ENCODE measurements at places on chromosomes 13 and 19.

DNA sequence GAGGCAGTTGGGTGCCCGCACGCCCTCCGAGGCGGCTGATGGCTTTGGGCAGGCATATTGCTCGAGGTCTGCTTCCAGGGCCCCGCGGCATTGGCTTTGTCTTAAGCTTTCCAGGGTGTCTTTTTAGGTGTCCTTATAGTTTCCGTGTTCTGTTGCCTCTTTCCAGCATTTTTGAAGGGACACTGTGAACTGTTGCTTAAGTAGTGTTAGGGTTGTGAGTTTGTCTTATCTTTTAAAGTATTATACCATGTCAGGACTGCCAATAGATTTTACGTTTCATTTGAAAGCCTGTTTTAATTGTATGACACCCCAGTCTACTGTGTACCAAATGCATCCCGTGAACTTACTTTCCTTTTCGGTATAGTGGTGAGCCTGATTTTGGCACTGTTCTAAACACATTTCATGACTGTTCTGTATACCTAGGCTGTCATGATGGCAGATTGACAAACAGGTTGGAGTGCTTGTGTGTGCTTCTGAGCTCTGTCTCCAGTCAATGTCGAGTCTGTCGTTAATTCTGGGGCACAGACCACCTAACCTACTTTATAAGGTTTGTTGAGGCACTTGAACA is 656 bp downstream of the PCCA start:
- peak; percentile 33 for DNase-seq
- no peaks in the 10 kb centered on the region for H3K27me3 ChIP-seq
- H3K4me3 ChIP-seq: peak overlapping the region; percentile 97
- H3K4me1 ChIP-seq: peaks cover 41% of the 10 kb centered on the region
- H3K27ac ChIP-seq: peak overlapping the region; percentile 86

DNA sequence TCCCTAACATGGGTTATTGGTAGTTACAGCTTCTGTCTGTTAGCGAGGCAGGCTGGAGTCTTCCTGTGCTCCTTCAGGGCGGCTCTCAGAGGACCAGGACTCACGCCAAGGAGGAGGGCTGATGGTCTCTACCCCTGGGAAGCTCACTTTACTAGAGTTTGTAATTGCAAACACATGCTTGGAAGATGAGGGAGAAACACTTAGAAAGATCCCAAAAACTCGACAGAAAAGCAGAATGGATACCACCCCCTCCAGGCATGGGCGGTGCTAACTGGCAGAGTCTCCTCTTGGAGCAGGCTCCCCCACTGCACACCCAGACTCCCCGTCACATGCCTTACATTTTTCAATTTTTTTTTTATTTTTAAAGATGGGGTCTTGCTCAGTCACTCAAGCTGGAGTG is 62.0 kb downstream of the PARP4 start:
- no peak for DNase-seq
- H3K4me1 ChIP-seq: no peaks in the 10 kb centered on the region
- no peaks in the 10 kb centered on the region for H3K27me3 ChIP-seq
- no peak overlapping the region for H3K27ac ChIP-seq

DNA sequence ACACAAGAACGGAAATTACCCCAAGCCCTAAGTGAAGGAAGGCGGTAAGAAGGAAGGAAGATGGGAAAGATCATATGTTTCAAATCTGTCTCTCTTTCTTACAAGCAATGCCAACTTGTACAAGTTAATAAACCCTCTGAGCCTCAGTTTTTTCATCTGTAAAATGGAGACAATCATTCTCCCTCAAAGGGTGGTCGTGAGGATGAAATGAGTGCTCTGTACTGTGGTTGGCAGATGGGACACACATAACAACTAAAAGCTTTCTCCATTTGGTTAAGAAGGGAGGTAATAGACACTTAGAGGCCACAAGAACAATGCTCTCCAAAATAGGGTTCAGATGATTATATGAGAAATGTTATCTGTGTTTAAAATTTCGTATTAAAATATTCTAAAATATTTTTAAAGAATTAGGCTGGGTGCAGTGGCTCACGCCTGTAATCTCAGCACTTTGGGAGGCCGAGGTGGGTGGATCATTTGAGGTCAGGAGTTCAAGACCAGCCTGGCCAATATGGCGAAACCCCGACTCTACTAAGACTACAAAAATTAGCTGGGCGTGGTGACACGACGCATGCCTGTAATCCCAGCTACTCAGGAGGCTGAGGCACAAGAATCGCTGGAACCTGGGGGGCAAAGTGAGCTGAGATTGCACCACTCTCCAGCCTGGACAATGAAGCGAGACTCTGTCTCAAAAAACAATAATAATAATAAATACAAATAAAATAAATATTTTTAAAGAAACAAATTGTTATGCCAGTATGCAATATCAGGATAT is 89.7 kb downstream of the STARD13 start:
- no peak for DNase-seq
- no peaks in the 10 kb centered on the region for H3K36me3 ChIP-seq
- H3K4me1 ChIP-seq: no peaks in the 10 kb centered on the region

DNA sequence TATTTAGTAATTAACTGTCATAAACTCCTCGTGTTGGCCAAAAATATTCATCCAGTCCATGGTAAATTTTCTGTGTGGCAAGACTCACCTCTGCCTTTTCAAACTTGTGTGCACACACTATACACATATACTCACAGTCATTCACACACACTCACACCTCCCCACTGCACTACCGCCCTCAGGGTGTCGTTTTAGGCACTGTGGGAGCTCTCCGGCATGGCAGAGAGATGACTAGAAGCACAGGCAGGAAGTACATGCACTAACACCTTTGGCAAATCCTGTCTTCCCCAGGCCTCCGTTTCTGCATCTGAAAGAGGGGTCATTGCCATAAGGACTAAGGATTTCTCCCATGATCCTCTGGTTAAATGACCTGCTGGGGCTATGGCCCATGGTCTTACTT is 62.6 kb upstream of the FARP1 start:
- H3K27me3 ChIP-seq: peaks cover 12% of the 10 kb centered on the region
- H3K27ac ChIP-seq: no peak overlapping the region
- no peak for DNase-seq
- H3K4me3 ChIP-seq: no peak overlapping the region
- no peaks in the 10 kb centered on the region for H3K4me1 ChIP-seq

DNA sequence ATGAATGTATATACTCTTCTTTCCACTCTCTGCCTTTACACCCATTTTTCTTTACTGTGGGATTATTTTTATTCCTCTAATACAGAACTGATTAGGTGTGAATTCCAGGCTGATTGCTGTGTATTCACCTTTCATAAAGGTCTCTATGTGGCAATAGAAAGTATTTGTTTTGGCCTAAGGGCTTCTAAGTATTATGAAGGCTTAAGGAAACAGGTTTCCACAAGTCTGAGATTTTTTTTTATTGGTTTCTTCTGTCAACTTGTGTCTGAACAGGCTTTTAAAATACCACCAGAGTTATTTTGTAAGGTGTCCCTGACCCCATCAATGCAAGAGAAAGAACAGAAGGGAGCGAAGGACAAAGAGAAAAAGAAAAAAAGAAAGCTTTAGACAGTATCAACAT is 1102.0 kb upstream of the SPRY2 start:
- no peaks in the 10 kb centered on the region for H3K27me3 ChIP-seq
- H3K36me3 ChIP-seq: no peaks in the 10 kb centered on the region
- H3K27ac ChIP-seq: no peak overlapping the region
- H3K4me3 ChIP-seq: no peak overlapping the region
- no peak for DNase-seq

DNA sequence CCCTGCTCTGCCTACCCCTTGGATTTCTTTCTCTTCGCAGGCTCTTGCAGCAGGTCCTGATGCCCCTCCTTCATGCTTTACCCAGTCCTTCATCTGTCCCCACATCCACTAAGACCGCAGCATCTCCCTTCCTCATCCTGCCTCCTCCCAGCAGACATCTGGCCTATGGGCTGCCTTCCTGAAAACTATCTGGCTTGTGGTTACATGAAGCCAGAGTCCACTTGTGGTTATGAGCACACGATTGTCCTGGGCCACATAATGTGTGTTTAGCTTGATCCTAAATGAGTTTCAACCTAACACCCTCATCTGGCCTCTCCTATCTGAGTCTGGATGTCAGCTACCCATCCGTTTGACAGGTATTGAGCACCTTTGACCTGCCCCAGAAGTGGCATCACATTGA is 5.5 kb upstream of the ZNF175 start:
- H3K27ac ChIP-seq: no peak overlapping the region
- H3K27me3 ChIP-seq: peaks cover 29% of the 10 kb centered on the region
- H3K36me3 ChIP-seq: no peaks in the 10 kb centered on the region
- H3K4me1 ChIP-seq: peaks cover 7% of the 10 kb centered on the region

DNA sequence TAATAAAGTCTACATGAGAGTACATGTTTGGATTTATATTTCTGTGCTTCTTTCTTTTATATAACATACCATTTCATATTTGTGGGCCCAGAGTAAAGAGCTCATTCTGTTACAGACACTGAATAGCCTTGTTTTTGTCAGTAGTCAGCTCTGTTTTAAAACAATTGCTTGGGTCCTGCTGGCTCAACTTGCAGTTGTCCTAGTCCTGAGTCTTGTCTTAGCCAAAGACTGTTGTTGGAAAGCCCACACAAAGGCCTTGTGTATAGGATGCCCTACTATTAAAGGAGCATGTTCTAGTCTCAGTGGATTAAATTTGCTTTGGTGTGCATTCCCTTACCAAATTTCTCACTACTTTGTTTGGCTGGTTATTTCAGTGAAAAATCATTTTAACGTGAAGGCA is 3.8 kb upstream of the KCNRG start:
- DNase-seq: no peak
- H3K27ac ChIP-seq: peak overlapping the region; percentile 33
- no peak overlapping the region for H3K4me3 ChIP-seq
- H3K4me1 ChIP-seq: peaks cover 5% of the 10 kb centered on the region

DNA sequence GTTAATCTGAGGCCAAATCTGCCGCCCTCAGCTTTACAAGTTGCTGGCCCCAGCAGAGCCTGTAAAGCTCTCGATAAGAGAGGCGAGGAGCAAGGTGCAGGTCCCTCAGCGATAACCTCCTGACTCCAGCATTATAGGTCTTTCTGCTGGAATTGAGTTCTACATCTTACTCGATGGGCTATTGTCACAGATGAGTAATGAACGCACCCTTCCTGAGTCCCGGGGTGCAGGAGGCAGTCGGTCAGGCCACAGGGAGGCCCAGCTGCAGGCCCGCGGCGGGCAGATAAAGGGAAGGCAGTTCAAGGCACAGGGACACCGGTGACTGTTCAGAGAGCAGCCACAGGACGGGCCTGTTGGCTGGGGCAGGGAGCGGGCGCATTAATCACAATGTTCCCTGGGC is 157.6 kb upstream of the OBI1 start:
- peaks cover 10% of the 10 kb centered on the region for H3K27me3 ChIP-seq
- no peak overlapping the region for H3K4me3 ChIP-seq
- no peaks in the 10 kb centered on the region for H3K36me3 ChIP-seq
- H3K27ac ChIP-seq: peak overlapping the region; percentile 73
- H3K4me1 ChIP-seq: no peaks in the 10 kb centered on the region

- peak overlapping the region; percentile 49 for H3K27ac ChIP-seq
- DNase-seq: no peak
- H3K4me1 ChIP-seq: no peaks in the 10 kb centered on the region
- H3K4me3 ChIP-seq: peak overlapping the region; percentile 22
- H3K36me3 ChIP-seq: peaks cover 29% of the 10 kb centered on the region
Observed at GRCh38 chr19:56838024-56838908, 2.3 kb downstream of the PEG3 start.

DNA sequence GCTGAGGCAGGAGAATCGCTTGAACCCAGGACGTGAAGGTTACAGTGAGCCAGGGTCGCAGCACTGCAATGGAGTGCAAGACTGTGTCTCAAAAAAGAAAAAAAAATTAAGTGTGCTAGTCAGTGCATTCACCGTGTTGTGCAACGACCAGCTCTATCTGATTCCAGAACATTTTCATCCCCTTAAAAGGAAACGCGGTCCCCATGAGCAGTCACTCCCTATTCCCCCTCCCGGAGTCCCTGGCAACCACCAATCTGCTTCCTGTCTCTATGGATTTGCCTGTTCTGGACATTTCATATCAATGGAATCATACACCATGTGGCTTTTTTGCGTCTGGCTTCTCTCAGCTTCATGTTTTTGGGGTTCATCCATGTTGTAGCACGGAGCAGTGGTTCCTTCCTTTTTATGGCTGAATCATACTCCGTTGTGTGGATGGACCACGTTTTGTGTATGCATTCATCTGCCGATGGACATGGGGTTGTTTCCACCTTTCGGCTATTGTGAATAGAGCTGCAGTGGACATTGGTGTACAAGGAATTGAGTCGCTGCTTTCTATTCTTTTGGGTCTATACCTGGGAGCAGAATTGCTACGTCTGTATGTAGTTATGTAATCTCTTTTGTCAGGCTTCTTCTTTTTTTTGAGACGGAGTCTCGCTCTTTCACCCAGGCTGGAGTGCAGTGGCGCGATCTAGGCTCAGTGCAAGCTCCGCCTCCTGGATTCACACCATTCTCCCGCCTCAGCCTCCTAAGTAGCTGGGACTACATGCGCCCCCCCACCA is 19.8 kb downstream of the MYO9B start:
- DNase-seq: no peak
- H3K27me3 ChIP-seq: no peaks in the 10 kb centered on the region
- H3K4me1 ChIP-seq: peaks cover 61% of the 10 kb centered on the region
- no peak overlapping the region for H3K4me3 ChIP-seq
- H3K27ac ChIP-seq: no peak overlapping the region
- H3K36me3 ChIP-seq: peaks cover 26% of the 10 kb centered on the region

DNA sequence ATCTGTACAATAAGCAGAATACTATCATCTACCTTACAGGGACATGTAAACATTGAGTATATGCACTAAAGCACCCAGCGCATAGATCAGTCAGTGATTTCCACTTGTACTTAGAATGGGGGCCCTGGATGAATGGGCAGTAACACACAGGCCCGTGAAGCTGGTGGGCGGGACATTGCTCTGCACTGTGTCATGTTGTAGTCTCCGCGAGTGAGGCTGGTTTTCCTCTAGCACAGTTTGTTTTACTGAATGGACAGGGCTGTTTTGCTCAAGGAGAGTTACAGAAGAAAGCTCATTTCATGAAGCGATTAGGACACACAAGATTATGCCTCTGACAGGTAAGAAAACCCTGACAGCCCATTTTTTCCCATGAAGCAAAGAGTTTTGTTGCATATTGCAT is 86.4 kb upstream of the SOX21 start:
- no peak for DNase-seq
- H3K36me3 ChIP-seq: no peaks in the 10 kb centered on the region
- H3K4me3 ChIP-seq: no peak overlapping the region
- H3K4me1 ChIP-seq: no peaks in the 10 kb centered on the region
- no peak overlapping the region for H3K27ac ChIP-seq

GRCh38 chr13:49110913-49111170 is 109.3 kb upstream of the MLNR start:
- peak overlapping the region; percentile 95 for H3K4me3 ChIP-seq
- no peak for DNase-seq
- peaks cover 38% of the 10 kb centered on the region for H3K4me1 ChIP-seq
- peak overlapping the region; percentile 96 for H3K27ac ChIP-seq

DNA sequence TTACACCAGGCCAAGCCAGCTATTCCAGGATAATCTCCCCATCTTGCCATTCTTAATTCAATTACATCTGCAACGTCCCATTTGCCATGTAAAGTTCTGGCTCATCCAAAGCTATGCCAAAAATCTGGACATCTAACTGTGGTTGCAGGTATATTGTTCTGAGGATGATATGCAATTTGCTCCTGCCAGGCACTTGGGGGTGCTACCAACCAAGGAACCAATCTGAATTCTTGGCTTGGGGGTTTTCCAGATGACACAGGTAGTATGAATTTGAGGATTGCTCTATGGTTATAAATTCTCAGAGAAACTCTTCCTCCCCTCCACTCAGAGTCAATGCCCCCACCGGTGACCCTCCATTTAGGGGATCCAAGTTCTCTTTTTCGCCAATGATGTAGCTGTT is 33.0 kb downstream of the CRYL1 start:
- H3K4me3 ChIP-seq: no peak overlapping the region
- peaks cover 5% of the 10 kb centered on the region for H3K4me1 ChIP-seq
- H3K36me3 ChIP-seq: peaks cover 9% of the 10 kb centered on the region
- peak; percentile 26 for DNase-seq

- peaks cover 15% of the 10 kb centered on the region for H3K4me1 ChIP-seq
- peak overlapping the region; percentile 38 for H3K27ac ChIP-seq
- peaks cover 66% of the 10 kb centered on the region for H3K36me3 ChIP-seq
- peaks cover 13% of the 10 kb centered on the region for H3K27me3 ChIP-seq
- no peak for DNase-seq
Observed at GRCh38 chr19:57321751-57322150, 1.5 kb downstream of the ZNF543 start.
